ENCODE measurements at places on chromosomes 5 and 9.

GRCh38 chr5:155010881-155011280 lies 2.7 kb upstream of the KIF4B start:
- no peak for DNase-seq

DNA sequence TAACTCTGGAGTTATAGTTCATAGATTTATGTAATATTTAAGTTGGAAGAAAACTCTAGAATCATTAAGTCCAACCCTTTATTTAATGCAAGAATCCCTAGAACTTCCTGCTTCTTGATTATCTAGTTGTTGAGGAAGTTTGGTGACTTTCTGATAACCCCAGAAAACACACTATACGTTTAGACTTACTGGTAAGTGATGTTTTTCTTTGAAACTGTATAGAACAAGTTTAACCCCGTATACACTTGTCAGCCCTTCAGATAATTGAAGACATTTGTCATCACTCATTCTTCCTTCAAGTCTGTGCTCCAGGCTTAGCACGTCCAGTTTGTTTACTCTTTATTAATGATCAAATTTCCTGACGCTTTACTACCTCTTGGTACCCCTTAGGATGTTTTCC lies 9.0 kb downstream of the NDUFS4 start:
- no peak for DNase-seq

DNA sequence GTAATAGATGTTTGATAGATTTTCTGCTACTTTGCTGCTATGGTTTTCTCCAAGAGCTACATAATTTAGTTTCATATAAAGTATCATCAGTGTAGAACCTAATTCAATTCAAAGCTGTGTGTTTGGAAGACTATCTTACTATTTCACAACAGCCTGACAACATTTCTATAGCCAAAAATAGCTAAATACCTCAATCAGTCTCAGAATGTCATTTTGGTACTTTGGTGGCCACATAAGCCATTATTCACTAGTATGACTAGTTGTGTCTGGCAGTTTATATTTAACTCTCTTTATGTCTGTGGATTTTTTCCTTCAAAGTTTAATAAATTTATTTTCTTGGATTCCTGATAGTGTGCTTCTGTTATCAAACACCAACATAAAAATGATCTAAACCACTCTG lies 35.1 kb upstream of the CCDC152 start:
- DNase-seq = no peak

DNA sequence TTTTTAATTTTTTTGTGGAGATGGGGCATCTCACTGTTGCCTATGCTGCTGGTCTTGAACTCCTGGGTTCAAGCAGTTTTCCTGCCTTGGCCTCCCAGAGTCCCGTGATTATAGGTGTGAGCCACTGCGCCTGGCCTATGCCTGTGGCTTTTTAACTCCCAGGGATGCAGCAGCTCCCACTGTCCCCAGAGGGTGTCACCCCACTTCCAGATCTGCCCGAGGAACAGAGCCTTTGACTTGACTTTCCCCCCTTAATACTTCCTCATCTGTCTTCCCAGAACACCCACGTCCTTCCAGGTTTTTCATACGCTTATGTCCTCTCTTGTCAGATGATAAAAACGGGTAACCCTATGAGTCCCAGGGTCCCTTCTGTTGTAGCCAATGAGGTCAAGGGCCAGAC lies 7.6 kb upstream of the PRRC2B start:
- no peak for DNase-seq

DNA sequence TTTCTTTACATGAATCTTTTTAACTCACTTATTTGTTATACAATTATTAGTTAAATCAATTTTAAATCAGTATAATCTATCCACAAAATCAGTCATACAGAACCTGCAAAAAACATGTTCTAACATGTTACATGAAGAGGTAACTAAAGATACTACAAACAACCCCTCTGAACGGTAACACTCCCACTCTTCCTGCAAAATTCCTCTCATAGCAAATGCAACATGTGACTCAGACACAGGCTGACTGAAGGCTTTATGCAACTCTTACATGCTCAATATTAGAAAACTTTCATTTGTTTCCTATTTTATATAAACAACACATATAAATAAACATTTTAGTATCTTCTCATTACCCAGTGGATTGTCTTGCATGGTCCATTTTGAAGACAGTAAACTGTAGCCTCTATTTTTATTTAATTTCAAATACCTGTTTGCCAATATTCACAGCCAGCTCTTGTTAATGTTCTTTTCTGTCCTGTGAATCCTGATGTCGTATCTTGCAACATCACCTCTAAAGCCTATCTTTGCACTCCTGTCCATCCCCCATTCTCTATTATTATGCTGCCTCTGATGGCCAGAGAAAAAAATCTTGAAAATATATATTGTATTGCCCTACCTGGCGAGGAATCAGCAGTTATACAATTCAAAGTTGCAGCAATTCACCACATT lies 100.5 kb upstream of the CCDC152 start:
- no peak for DNase-seq

GRCh38 chr5:112800891-112801290 lies 60.2 kb upstream of the SRP19 start:
- DNase-seq = no peak

- DNase-seq = peak; percentile 58
Observed at GRCh38 chr9:114291064-114291474, 31.8 kb upstream of the ORM1 start.

- no peak for DNase-seq
Observed at GRCh38 chr5:102625928-102626327, 127.1 kb upstream of the SLCO6A1 start.

DNA sequence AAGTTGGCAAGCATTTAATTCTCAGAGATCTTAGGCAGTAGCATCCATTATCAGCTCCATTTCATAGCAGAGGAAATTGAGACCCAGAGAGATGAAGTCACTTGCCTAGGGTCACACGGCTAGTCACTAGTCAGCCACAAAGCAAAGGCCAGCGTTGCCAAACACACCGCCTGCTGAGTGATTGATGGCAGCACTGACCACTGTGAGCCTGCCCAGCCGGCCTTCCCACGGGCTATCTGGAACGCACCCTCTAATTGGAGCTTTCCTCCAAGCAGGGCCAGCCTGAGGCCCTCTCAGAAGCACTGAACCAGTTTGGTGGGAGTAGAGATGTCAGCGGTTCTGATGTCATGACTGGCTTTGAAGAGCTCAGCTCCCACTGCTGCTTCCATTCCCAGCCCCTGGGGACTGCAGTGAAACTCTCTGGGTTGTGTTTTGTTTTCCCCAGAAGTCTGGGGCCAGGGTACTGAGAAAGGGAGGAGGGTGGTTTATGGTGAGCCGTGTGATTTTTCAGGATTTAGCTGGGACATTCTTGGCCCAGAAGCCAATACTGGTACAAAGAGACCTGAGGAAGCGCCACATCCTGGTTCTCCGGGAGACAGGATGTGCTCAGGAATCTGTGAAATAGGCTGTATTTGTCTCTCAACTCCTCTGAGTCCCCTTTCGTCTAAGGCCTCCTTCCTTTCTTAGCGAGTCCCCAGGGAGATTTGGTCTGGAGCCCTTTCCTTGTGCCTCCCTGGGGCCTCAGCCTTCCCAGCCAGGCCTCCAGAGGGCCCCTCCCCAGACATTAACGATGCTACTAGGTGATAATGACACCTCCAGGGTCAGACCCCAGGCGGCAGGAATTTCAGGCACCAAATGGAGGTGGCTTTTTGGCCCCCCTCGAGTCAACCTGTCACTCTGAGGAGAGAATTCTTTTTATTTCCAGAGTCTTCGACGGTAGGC lies 44.5 kb downstream of the SPRY4 start:
- DNase-seq = no peak

DNA sequence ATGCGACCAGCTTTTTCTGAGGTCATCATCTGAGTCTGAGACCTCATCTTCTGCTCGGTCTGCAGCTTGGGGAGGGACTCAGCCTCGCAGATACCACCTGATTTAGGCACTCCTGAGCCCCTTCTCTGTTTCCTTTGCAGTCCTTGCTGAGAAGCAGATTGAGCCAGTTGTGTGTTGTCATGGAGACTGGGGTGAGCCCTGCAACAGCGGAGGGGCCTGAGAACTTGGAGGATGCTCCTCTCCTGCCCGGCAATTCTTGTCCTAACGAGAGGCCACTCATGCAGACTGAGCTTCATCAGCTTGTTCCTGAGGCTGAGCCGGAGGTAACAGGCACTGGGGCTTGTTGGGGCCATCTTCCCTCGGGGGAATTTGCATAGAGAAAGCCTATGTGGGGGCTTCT lies 19.2 kb downstream of the TEX53 start:
- no peak for DNase-seq

- no peak for DNase-seq
Observed at GRCh38 chr5:56025151-56025885, 30.6 kb upstream of the IL6ST start.

GRCh38 chr5:74426506-74426905 lies 214.0 kb downstream of the ENC1 start:
- DNase-seq = no peak

DNA sequence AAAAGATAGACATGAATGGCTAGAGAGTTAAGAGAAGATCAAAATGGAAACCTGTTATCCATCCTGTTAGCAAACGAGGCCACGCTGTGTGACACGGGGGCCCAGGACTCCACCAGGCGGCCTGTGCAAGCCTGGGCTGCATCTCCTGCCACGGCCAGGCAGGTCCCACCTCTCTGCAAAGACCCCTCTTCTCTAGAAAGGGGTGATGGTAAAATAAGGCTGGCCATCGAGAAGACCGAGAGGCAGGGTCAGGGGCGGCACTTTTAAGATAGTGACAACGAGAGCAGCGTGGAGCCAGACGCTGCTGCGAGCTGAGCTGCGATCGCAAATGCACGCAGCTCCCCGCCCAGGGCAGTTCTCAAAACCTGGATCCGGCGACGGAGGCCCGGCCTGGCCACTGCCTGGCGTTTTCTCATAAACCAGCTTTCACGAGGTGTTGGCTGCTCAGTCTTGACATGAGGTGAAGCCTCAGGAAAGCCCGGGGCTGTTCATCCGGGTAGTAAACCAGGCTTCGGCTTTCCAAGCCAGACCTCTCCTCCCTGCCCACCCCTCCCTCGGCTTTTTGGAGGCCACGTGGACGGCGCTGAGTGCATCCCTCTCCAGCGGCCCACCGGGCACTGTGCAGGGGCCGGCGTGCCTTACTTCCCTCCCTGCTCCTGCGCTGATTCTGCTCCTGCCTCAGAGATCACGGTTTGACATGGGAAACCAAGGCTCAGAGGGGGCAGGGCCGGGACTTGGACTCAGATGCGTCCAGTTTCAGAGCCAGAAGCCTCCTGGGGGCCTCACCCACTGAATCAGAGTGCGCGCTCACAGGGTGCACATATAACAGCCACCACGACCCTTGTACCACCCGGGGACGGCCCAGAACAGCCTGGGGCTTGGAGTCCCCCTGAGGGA lies 151.6 kb upstream of the PHYKPL start:
- no peak for DNase-seq

- DNase-seq = no peak
Observed at GRCh38 chr5:91670122-91670521, 287.0 kb upstream of the ARRDC3 start.

- DNase-seq = no peak
Observed at GRCh38 chr5:39520232-39520572, 95.4 kb upstream of the DAB2 start.

DNA sequence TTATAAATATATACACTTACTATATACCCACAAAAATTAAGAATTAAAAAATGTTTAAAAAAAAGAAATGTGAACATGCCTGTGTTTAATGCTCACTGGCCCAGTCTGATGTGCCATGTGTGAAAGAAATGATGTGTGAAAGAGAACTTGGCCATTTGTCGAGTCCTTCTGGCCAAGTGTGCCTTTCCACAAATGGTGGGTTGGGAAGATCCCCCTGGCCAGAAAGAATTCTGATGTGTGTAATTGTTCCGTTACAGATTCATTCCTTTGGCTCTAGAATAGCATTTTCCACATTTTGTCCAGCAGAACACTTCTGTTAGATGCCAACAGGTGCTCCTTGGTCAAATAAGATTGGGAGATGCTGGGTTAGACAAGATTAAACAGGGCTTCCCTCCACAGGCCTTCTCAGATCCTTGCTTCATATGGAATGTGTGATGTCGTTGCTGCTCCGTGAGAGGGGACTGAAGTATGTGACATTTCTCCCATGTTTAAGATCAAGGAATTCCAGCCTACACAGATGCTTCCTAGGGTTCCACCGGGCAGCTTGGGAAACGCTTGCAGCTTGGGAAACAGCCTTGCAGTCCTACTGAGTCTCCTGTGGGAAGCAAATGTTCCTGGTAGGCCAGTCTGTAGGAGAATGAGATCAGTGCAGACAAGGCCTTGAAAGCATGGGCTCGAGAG lies 32.1 kb downstream of the GDNF start:
- no peak for DNase-seq

DNA sequence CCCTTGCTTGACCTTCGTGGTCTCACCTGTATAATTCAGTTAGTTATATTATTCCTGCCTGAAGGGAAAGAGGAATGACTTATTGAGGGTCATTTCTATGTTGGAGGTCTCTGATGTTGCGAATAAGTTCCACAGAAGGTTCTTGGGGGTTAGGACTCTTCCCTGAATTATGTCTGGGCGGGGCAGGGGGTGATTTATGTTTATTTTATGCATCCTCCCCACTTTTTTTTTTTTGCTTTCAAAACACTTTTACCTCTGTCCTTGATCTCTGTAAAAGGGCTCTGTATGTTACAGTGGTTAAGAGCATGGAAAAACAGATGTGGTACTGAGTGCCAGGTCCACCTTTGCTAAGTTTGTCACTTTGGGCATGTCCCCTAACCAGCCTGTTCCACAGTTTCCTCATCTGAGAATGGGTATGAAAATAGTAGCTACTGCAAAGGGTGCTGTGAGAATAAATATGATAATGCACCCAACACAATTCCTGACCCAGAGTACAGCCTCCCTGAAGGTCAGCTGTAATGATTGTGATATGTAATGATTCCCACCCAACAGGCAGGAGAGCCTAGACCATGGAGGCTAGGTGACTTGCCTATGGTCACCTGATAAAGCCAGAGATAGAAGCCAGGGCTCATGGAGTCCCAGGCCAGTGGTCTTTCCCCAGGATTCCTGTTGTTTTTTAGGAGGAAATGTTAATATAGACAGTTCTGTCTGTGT lies 54.8 kb downstream of the SLC22A5 start:
- no peak for DNase-seq

GRCh38 chr5:11037080-11037479 lies 276.0 kb upstream of the DAP start:
- DNase-seq = no peak

DNA sequence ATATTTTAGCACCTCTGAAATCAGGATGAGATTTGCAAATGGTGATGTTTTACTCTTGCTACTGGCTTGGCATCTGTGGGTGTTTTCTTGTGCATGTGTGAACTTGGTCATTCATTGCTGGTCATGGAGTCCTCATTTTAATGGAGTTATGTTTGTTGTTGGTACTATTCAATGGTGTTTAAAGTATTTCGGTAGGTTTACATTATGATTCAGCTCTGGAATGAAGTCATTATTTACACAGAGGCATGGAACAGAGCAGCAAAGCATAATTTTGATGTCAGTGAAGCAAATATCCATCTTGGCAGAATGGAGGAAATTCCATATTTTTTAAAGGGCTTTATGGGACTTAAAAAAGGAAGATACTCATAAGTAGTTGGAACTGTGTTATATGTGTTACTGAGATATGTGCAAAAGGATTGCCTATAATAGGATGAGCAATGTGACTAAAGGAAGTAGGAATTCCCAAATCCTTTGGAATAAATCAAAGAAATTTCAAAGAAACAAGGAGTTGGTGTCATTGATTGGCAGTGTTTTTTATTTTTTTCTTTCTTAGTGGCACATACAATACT lies 147.4 kb downstream of the ACTBL2 start:
- DNase-seq = no peak
